ENCODE measurements at places on chromosomes 11 and 22. TPM values are rescaled to one million over a fixed set of nuclear protein-coding genes. Genes with fewer than 3 reads are reported as not detected.

Gene CELSR1
- total RNA-seq, result 0.13 TPM

DNA sequence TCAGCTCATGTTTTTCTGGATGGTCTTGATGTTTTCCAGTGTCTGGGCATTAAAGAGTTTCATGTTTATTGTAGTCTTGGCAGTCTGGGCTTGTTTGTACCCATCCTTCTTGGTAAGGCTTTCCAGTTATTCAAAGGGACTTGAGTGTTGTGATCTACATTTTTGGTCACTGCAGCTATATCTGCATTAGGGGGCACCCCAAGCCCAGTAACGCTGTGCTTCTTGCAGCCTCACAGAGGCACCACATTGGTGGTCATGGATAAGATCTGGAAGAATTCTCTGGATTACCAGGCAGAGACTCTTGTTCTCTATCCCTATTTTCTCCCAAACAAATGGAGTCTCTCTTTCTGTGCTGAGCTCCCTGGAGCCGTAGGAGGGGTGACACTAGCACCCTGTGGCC is 451.5 kb upstream of the FAT3 start:
- no peak for DNase-seq

GRCh38 chr22:50183141-50183971 is 2.4 kb upstream of the TRABD start:
- DNase-seq, result peak; percentile 51

GRCh38 chr22:38793317-38793716 is 626 bp downstream of the DNAL4 start:
- DNase-seq, result no peak

DNA sequence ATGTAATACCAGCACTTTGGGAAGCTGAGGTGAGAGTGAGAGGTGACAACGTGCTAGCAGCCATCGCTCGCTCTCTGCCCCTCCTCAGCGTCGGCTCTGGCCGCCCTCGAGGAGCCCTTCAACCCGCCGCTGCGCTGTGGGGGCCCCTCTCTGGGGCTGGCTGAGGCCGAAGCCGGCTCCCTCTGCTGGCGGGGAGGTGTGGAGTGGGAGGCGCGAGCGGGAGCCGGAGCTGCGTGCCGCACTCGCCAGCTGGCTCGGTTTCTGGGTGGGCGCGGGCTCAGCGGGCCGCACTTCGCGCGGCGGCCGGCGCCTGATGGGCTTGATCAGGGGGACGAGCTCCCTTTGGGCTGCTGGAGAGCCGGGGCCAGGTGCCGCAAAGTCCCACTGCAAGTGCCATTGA is 98.9 kb upstream of the UBASH3B start:
- peak; percentile 52 for DNase-seq

DNA sequence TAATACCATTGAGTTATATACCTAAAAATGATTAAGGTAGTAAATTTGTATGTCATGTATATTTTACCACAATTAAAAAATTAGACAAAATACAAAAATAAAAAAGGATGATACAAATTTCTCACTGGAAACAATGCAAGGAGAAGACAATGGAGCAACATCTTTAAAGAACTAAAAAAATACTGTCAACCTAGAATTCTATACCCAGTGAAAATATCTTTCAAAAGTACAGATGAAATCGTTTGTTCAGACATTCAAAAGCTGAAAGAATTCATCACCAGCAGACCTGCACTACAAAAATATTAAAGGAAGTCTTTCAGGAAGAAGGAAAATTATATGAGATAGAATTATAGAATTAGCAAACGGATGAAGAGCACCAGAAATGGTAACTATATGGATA is 9.8 kb upstream of the ASCL2 start:
- no peak for DNase-seq

Gene PHOX2A
- not detected for total RNA-seq

GRCh38 chr11:71147331-71147730 is 105.0 kb downstream of the SHANK2 start:
- DNase-seq, result no peak

DNA sequence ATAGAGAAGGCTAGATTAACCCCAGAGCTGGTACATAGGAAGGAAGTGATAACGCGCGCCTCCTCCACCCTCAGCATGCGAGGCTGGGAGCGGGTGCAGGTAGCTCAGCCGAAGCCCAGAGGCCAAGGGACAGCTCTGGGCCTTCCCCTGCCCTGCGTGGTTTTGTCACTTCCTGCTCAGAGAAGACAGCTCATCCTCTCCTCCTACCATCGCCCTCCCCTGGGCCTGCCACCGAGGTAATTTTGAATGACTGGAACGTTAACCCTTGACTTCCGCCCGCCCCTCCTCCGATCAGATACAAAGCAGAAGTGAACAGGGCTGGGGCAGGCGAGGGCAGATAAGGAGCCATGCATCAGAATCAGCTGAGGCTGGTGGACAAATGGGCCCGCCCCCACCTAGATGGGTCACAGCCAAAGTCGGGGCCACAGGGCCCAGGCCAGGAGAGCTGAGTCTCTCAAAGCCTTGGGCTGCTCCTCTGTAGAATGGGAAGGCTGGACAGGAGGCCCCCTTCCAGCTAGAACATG is 1.6 kb downstream of the RAC2 start:
- peak; percentile 55 for DNase-seq

Gene RASL10A
- 0.73 TPM for total RNA-seq

- no peak for DNase-seq
Observed at GRCh38 chr11:23502826-23503225, 642.6 kb upstream of the CCDC179 start.

GRCh38 chr11:17658211-17658610 is 61.2 kb upstream of the MYOD1 start:
- no peak for DNase-seq

Gene DNAJB7
- not detected for total RNA-seq

Gene FAM180B
- total RNA-seq, result 0.15 TPM

DNA sequence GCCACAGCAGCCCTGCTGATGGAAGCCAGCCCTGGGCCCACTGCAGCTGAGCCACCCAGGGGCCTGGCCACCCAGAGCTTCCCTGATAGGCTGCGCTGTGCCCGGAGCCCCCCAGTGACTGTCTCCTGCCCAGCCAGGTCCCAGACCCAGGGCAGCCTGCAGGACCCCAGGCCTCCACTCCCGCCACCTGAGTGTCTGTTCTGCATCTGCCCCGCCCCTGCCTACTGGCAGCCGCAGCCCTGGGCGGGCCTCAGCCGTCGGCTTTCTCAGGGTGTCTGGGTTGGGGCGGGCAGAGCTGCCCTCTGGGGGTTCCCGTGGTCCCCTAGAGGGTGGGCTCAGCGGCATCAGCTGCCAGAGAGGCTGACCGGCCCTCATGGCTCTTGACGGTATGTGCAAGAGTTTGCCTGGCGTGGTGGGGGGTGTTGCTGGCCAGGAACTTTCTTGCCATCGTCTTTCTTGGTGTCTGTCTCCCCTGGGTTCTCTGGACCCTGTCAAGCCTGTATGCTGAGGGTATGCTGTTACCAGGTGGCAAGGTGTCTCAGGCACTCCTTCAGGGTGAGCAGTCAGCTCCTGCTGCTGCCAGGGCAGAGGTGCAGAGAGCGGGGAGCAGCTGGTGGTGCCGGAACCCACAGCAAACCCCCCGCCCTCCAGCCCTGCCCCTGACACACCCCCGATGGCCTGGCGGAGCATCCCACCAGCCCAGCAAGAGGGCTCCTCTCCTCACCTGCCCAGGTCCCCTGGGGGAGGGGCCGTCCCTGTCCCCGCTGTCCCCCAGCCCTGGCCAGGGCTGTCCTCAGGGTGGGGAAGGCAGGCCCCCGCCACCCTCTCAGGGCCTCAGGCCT is 12.2 kb upstream of the PIM3 start:
- no peak for DNase-seq

DNA sequence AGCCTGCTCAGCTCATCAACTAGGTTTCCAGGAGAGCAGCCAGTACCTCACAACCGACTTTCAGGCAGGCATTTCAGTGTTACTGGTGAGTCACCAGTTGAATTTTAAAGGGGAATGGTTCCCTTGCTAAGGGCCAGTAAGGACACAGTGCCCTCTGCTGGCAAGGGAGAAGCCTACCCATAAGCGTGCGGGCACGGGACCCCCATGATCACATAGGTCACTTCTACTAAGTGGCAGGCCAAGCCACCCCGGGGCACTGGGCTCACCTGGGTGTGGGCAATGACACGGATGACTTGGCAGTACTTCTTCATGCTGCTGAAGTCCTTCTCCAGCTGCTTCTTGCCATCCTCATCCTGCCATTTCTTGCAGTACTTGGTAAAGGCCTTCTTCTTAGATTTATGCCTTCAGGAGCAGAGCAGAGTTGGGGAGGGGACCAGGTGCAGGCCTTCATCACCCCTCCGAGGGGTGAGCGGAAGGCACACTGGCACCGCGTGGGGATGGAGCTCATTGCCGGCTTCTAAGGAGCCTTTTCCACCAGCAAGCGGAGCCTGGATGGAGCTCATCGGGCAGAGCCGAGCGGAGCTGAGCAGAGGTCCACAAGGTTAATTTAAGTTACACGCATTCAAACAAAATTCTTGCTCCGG is 2.9 kb downstream of the RPL3 start:
- peak; percentile 86 for DNase-seq

GRCh38 chr22:19429950-19430889 is 1.3 kb downstream of the HIRA start:
- peak; percentile 41 for DNase-seq
